ENCODE measurements at places on chromosomes 16 and 17.
A peak's percentile ranks its signal among the peaks of the same experiment; 100 is the strongest.

DNA sequence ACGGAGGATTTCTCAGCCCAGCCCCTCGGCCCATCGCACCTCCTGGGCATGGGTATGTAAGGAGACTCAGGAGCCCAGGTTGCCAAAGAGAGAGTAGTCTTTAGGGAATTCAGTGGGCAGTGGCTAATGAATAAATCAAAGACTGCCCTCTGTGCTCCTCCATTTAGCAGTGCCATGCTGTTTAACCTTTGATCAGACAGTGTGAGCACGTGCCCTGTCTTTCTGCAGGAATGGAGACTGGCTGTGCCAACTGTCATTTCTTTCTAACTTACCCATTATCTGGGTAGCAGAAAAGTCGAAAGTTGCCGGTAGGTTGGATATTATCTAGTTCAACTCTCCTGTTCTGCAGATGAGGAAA lies 62.4 kb downstream of the CDRT4 start:
- no peak for DNase-seq

GRCh38 chr17:66508896-66509844 lies 206.8 kb downstream of the PRKCA start:
- no peak for DNase-seq

DNA sequence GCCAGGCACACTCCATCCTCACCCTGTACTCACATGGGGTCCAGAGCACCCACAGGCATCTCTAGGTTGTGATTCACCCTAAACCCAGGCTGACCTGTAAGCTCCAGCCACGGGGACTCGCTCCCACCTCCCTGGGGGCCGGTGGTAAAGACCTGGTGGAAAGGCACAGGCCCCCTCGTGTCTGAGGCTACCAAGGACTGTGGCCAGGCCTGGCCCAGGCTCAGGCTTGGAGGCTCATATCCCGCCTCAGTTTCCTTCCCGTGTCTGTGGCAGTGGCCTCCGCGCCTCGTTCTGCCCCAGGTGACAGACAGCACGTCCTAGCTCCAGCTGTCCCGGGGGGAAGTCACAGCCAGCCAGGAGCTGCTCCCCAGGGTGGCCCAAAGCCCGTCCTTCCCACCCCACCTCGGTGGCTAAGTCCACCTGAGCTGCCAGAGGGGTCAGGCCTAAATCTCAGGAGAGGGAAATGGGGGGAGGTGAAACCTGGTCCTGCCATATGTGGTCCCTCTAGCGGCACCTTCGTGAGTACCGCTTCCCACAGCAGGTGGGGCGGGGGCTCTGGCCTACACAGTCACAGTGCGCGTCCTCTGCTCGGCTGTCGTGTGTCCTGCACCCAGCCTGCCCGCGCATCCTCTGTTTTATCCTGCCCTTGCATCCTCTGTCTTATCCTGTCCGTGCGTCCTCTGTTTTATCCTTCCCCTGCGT lies 12.6 kb downstream of the CDH15 start:
- no peak for DNase-seq

- no peak for DNase-seq
Observed at GRCh38 chr17:44831371-44831770, 1.3 kb upstream of the GJC1 start.

- DNase-seq = no peak
Observed at GRCh38 chr16:280005-280460, 358 bp upstream of the ARHGDIG start.

DNA sequence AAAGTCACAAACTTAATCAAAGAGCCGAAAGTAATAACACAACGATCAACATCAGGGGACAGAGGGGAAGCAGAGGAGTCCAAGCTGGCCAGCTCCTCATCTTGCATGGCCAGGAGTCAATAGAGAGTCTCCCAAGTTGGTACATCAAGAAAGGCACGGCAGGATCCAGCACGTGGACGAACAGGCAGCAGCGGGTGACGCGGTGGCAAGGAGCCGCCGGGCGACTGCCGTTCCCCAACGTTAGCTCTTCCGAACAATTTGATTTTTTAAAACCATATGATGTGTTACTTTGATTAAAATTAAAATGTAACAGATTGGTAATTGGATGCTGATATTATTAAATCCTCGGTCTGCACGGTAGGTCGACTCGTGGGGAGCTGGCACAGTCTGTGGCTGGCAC lies 81.8 kb upstream of the DOC2B start:
- DNase-seq = no peak

- no peak for DNase-seq
Observed at GRCh38 chr17:31486351-31487062, 95.0 kb downstream of the RAB11FIP4 start.

DNA sequence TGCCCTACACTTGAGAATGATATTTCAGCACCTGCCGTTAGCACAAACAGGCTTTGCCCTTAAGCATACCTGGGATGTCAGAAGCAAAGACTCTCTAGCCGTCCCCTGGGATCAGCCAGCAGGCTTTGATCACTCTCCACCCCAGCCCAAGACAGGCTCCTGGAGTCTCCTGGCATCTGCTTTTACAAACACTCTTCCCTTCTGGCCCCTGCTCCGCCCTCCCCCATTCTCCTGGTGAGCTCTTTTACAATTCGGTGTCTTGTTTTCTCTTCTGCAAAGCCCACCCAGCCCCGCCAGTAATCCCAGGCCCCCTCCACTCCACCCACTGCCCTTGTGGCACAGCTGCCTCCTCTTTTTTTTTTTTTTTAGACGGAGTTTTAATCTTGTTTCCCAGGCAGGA lies 50.4 kb downstream of the KATNIP start:
- no peak for DNase-seq

- DNase-seq = no peak
Observed at GRCh38 chr16:68408967-68409366, 39.3 kb downstream of the SMPD3 start.

DNA sequence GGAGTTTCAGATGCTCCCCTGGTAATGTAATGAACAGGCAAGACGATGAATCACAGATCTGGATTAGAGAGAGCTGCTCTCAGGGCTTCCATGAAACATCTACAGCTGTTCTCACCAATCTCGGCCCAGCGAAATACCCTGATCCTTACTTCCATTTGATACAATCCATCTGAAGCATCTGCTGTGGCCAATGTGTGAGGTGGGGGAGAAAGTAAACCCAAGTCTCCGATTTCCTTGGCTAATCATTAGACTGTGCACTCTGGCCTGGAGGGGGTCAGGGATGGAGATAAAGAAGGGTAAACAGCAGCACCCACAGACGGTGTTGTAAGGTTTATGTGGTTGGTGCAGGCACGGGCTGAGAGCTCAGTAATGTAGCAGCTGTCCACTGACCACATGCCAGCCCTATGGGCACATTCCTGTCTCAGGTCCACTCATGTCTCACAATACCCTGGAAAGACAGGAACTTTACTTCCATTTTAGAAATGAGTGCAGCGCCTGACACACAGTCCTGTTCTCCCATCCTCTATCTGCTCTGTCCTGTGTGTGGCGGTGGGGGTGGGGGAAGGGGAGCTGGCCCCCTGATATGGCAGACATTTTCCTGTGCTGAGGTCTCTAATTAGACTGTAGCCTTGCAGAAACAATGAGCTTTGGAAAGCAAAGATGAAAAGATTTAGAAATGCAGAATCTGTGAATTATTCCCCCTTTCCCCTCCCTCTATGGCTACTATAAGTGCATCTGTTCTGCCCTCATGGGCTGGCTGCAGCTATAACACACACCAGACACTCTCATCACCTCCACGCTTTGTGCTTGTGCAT lies 48.3 kb upstream of the ERN1 start:
- no peak for DNase-seq

GRCh38 chr17:40150276-40150675 lies 9.9 kb downstream of the CASC3 start:
- no peak for DNase-seq

DNA sequence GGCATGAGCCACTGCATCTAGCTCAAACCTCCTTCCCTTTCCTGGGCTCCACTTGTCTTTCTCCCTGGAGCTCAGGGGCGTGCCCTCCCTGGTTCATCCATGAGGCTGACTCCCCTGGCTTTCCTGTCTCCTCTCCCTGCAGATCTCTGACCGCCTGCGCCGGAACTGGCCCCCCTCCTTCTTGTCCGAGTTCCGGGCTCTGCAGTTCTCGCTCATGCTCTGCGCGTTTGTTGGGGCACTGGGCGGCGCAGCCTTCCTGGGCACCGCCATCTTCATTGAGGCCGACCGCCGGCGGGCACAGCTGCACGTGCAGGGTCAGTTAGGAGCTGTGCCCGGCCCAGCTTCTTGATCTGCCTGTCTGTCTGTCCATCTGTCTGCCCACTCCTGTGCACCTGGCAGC lies 1.2 kb upstream of the LAT start:
- DNase-seq = no peak

- no peak for DNase-seq
Observed at GRCh38 chr17:2380226-2380922, 20.5 kb downstream of the MNT start.

GRCh38 chr16:3687021-3687420 lies 30.3 kb downstream of the TRAP1 start:
- no peak for DNase-seq

GRCh38 chr16:57563761-57564160 lies 21.3 kb downstream of the ADGRG5 start:
- no peak for DNase-seq

DNA sequence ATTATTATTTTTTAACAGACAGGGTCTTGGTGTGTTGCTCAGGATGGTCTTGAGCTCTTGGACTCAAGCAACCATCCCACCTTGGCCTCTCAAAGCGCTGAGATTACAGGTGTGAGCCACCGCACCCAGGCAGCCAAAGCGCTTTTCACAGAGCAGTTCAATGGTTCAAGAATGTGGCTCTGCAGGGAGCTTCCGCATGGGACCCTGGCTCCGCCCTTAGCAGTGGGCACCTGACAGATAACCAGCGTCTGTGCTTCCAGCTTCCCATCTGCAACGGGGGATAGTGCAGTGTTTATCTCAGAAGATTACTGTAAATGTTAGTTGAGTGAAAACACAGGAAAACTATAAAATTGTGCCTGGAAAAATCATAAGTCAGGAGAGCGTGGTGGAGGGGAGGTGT lies 99.4 kb downstream of the KCNJ12 start:
- DNase-seq = no peak

- DNase-seq = no peak
Observed at GRCh38 chr17:28540231-28540630, 12.2 kb downstream of the UNC119 start.

GRCh38 chr17:17766744-17767120 lies 70.1 kb downstream of the SREBF1 start:
- no peak for DNase-seq

- no peak for DNase-seq
Observed at GRCh38 chr16:65737831-65738230, 616.0 kb upstream of the CDH11 start.

DNA sequence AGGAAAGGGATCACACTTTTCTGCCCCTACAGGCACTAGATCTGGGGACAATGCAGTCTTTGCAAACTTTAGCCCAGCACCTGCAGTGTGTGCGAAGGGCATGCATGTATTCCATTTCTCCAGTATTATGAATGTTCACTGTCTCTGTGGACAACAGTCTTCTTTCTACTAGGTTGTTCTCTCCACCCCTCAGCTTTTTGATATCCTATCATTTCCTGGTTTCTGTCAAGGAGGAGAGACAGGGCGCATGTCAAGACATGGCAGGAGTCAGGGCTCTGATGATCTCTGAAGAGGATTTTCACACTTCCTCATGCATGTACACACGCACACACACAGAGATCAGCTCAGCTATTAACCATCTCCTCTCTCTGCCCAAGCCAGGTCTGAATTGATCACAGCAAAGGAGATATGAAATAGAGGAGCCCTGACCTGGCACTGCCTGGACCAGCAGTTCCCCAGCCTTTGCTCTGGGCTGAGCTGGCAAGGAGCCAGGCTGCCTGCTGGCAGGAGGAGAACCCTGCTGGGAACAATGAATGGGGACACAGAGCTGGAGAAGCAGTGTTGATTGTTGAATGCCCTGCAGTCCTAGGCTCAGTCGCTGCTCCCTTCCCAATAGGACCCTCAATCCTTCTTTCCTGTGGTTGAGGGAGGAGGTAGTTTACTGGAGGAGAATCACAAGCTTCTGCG lies 2.6 kb downstream of the GPR179 start:
- peak; percentile 77 for DNase-seq

DNA sequence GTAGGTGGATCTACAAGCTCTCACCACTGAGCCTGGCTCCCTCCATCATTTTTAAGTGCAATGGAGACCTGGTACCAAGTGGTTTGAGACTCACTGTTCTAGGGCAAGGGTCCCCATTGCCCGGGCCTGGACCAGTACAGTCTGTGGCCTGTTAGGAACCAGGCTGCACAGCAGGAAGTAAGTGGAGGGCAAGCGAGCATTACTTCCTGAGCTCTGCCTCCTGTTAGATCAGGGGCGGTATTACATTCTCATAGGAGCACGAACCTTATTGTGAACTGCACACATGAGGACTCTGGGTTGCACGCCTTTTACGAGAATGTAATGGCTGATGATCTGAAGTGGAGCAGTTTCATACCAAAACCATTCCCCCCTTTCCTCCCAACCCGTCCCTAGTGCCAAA lies 6.8 kb upstream of the ZNF594 start:
- DNase-seq = no peak

- no peak for DNase-seq
Observed at GRCh38 chr16:46573008-46573833, 48.0 kb downstream of the SHCBP1 start.

DNA sequence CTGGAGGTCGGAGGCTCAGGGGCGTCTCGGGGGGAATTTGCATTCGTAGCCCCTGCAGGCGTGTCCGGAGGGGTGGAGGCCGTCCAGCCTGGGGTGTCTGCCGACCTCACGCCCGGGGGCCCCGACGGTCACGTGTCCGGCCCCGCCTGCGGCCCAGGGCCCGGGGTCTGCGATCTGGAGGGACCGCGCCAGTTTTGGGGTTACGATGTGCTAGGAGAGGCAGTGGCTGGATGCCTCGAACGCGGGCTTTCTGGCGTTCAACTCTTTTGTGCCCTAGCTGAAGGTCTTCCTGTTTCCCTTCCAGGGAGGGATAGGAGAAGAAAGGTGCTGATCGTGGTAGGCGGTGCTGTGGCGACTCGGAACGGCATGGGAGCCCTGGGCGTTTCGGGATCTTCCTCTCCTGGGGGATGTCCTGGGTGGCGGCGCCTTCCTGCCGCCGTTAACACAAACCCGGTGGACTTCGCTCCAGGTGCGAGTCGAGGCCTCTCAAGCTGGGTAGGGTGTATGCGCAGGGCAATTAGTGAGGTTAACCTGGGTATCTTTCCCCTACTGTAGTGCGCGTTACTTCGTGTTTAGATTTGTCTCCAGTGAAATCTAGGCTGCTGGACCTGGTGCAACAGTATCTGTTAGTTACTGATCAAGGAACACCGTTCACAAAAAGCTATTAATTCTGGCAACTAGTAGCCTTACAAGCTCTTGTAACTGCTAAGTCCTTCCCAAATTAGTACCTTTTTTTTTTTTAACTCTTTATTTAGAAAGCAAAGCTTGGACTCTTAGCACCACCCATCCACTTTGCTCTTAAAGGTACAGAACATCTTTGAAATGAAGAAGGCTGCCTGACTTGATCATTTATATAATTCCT lies 1.3 kb downstream of the AKAP1 start:
- no peak for DNase-seq

DNA sequence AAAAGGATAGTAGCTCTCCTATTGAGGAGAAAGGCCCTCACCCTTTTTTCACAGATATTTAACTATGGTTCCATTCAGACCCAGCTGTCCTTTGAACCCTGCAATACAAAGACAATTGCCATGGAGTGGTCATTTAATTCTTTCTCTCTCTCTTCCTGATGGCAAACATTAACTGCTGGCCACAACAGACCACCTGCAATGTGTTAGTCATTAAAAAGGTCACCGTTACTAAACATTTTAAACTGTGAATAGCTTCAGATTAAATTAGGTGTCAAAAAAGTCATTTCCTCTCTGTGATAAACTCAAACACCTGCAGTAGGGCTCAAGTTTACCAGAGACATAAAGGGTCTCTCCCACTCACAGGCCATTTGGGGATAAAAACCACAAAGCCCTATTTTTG lies 697.2 kb downstream of the TOX3 start:
- DNase-seq = no peak

Measured in NCI-H1436 (cell line).